ENCODE measurements at places on chromosomes 11 and 22. TPM values are rescaled to one million over a fixed set of nuclear protein-coding genes. Genes with fewer than 3 reads are reported as not detected.

The NRIP3 gene
- total RNA-seq: 1.00 TPM

The PAMR1 gene
- 7.2 TPM for total RNA-seq

The MPEG1 gene
- total RNA-seq: not detected

The AMPD3 gene
- 11.6 TPM for total RNA-seq

Data from nasal cavity respiratory epithelium epithelial cell of viscerocranial mucosa (primary cell).